ENCODE measurements at places on chromosomes 6 and 20.

GRCh38 chr6:109894181-109894580 lies 83.9 kb upstream of the GPR6 start:
- no peak for DNase-seq

GRCh38 chr20:4795394-4795793 lies 73.7 kb downstream of the PRND start:
- DNase-seq = peak; percentile 32

DNA sequence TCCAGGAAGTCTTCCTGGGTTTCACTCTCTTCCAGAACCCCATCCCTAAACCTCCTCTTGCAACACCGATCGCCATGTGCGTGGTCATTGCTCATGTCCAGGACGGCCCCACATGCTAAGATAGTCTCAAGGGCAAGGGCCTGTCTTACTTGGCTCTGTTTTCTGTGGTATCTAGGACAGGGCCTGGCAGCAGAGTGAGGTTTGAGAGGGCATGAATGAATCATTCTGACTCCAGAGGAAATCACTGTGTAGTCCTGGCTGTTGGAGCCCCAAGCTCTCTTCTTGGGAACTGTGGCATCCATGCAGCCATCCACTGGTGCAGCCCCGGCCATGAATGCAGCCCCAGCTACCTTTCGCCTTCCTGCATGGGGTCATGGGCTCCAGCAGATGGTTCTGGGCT lies 12.4 kb downstream of the SIRPA start:
- no peak for DNase-seq

DNA sequence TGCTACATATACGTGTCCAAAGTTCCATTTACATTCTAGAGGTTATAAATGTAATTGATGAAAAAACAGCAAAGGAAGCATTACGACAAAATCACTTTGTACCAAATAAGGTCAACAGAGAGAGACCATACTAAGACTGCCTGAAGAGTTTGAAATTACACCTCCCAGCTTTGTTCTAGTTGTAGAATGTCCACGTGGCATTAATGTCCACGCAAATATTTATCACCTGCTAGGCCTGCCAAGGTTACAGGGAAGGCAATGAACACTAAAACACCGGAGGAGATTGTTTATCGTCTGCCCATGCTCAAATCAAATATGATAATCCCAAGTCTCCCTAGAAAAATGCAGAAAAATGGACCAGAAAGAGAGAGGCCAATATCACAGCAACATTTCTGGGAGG lies 6.2 kb downstream of the RALGAPA2 start:
- DNase-seq = no peak

DNA sequence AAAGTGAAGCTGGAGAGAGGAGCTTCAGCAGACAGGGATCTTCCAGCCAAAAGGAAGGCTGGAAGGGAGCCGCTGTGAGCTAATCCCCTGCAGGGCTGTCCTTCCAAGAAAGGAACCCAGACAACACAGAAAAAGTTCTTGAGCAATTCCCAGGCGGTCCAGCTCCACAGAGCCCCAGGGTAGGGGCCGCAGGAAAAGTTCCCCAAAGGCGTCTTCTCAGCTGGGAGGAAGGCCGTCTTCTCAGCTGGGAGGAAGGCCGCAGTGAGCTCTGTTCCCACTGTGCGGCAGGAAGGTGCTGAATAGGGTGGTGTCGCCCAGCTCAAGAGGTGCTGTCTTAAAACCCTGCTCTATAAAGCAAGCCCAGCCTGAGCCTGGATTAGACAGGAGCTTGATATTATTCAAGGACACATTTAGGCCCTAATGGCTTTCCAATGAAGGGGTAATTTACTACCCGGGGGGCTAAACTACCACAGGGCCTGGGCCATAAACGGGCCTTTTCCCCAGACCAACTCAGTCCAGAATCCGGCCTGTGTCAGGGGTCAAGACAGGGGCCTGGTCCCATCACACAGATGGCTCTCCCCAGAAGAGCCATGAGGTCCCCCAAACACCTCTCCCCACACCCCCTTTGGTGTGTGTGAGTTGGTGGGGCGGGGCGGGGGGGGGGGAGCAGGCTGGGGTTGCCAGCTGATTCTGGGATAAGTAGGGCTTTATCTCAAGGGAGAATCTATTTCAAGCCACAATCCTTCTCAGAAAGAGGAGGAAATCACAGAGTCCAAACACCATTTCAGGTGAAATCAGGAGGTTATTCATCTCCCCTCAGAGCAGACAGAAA lies 103.6 kb downstream of the NOL4L start:
- no peak for DNase-seq

GRCh38 chr6:8181160-8181881 lies 79.0 kb upstream of the EEF1E1 start:
- no peak for DNase-seq

DNA sequence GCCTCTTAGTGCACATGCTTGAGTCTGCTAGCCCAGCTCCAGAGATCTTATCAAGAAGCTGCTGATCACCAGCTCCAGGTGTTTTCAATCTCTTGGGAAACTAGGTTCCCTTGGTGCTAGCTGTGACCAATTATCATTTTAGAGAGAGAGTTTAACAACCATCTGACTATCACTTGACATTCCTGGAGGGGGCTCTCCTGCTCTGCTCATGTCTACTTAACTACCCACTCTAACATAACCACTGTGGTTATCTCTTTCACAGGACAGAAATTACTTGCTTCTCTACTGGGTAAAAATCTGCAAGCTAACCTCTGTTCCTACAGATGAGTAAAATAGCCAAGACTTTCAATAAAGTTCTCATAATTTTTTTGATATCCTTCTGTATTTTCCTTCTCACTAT lies 823.4 kb upstream of the GJE1 start:
- DNase-seq = no peak

DNA sequence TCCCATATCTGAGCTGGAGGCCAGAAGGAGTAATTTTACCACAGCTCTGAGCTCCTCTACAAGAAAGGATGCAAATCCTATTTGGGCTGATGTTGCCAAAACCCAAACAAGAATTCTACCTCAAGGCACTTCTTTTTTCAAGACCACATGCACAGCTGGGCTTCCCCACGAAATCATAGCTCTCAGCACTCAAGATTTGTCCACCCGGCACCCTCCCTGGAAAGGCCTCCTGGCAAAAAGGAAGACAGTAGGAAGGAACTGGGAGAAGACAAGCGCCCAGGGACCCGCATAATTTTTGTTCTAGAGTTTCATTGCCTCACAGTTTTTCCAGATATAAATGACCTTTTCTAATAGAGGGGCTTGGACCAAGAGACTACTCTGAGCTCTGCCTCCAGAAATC lies 90.5 kb downstream of the BANF2 start:
- no peak for DNase-seq

GRCh38 chr20:52410182-52410647 lies 218.6 kb upstream of the ZFP64 start:
- peak; percentile 18 for DNase-seq

DNA sequence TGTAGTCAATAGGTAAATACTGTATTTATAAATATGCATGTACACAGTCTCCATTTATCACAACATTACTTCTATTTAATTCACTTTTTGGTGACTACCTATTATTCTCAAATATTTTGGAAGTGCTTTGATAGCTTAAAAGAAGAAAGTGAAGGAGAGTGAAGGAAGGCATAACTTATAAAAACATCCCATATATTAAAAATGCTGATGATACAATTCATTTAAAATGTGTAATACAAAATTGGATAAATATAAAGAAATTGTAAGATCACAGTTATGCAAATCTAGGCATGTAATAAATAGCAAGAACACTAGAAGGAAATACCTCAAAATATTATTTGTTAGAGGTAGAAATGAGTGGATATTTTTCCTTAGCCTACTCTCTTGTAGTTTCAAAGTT lies 111.6 kb upstream of the ADTRP start:
- DNase-seq = no peak

- no peak for DNase-seq
Measured at GRCh38 chr6:11163932-11164331, 52.4 kb upstream of the ERVFRD-1 start.

DNA sequence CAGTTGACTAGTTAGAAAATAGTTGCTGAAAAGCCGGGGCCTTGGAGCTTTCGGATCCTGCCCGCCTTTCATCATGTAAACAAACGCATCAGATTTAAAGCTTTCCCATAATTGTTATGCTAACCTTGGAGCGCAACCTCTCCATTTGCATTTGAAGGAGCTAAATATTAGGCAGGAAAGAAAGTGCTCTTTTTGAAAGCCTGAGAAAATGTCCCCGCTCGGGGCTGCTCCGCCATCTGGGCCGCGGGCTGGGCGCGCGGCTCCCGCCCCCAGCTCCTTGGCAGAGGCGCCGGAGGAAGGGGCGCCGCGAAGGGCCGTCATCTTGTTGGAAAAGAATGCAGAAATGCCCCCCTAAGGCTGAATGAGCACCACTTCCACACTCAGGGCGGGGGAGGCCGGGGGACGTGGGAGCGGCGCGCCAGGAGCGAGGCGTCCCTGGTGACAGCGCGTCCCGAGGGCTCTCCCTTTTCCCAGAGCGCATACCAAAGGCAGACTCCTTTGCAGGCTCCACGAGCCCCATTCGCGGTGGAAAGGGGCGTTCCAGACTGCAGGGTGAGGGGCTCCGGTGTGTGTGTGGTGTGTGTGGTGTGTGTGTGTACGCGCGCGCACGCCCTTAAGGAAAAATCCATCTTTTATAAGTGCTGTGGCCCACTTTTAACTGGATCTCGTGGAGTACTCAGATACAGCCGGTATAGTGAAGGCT lies 145.6 kb upstream of the ID4 start:
- no peak for DNase-seq

- DNase-seq = no peak
Measured at GRCh38 chr20:58097429-58097828, 131.0 kb downstream of the ANKRD60 start.

GRCh38 chr6:26607434-26608230 lies 10.9 kb downstream of the ABT1 start:
- DNase-seq = peak; percentile 36

DNA sequence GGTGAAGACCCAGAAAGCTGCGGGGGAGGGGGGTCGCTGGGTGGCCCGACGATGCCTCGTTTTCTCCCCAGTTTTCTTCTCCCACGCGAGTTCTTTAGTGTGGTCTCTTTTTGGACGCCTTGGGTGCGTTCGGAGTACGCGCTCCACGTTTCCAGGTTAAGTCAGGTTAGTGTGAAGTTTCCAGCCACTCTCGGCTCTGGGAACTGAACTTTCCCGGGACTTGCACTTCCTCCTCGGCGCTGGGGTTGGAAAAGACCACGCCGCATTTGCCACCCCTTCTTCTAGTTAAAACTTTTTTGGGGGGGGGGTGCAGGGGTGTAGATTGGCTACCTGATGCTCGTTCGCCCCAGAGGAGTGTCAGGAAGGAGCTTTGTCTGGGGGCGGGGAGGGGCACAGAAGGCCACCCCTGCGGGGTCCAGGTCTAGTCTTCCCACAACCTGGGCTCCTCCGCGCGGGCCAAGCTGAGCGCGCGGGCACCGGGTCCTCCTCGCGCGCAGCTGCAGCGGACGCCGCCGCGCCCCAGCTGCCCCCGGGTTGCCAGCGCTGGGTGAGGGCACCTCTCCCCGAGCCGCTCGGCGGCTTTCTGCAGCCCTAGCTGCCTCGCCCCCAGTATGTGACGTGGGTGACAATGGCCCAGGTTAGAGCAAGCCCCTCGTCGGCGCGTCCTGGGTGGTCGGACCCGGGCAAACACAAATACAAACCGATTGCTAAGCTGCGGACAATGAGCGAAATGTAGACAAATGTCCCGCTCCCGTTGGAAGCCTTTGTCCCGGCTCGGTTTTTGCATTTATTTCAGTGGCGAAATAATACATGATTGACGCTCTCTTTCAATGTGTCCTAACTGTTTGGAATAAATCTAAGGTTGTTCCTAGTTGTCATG lies 1.7 kb upstream of the NKX2-2 start:
- DNase-seq = no peak

DNA sequence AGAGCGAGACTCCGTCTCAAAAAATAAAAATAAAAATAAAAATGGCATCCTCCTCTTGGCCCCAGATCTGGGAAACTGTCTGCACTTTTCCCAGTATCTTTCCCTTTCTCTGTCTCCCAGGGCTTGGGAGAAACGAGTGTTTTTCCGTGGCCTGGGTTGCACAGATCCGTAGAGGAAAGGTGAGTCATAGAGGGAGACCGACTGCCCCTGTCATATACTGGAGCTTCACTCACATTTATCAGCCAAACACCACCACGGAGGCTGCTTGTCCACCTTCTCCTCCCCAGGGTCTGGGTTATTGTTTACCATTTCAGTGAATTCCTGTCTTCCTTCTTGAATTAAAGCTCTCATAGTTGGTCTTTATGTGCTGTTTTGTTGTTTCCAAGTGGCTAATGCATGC lies 31.9 kb upstream of the EIF2S2 start:
- DNase-seq = no peak

- no peak for DNase-seq
Measured at GRCh38 chr6:155141512-155141911, 122.3 kb upstream of the CLDN20 start.

- DNase-seq = peak; percentile 45
Measured at GRCh38 chr6:149963212-149963461, 606 bp upstream of the ULBP1 start.

- no peak for DNase-seq
Measured at GRCh38 chr20:36175016-36175415, 20.5 kb downstream of the EPB41L1 start.

DNA sequence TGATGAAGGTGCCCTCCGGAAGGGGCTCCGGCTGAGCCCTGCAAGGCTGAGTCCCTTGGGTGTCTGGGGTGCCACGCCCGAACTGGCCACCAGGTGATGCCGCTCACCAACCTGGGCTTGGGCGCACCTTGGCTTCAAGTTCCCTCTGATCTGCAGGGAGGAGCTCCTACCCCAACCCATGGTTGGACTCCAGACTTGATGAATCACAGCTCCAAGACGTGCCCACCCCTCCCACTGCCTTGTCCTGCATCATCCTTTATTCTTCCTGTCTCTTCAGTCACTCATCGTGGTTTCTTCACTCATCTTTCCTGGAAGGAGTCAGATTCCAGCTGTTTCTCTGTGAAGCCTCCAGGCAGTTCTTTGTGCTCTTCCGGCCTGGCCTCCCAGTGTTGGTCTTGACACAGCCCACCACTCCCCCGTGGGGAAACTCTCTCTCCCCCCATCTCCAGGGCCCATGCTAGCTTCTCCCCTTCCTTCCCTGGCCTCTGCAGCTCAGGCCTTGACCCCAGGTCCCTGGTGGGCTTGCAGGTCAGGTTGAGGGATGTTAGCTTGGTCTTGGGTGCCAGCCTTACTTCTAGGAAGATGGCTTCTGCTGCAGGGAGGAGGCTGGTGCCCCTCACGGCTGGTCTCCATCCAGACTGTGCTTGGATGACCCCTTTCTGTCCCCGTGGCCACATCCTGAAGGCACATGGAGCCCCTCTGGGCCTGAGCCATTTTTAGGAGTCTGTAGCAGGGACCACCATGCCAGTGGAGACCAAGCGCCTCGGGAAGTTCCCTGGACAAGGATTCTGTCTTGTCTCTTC lies 2.6 kb upstream of the ZBP1 start:
- peak; percentile 74 for DNase-seq

DNA sequence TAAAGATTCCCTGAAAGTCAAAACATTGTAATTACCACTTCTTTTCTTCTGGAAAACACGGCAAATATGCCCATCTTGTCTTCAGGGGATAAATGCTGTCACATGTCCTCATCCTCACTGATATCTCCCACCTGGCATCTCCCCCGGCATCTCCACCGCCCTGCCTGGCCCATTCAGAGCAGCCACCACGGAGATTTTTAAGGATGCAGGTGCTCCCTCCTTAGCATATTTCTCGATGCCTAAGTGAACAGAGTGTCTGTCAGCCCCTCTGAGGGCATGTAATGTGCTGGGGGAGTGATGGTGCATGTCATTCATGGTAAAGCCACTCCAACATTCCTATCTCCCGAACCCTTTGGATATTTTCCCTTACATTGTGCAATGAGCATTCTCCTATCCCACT lies 215.5 kb downstream of the PREX1 start:
- DNase-seq = no peak
